Stimulated activated CD8-positive, alpha-beta memory T cell treated with anti-CD3 and anti-CD28 coated beads, Interleukin-7, amount 100 ng/mL, for 24 hours (primary cell): ENCODE measurements at places on chromosomes 12 and 14.

DNA sequence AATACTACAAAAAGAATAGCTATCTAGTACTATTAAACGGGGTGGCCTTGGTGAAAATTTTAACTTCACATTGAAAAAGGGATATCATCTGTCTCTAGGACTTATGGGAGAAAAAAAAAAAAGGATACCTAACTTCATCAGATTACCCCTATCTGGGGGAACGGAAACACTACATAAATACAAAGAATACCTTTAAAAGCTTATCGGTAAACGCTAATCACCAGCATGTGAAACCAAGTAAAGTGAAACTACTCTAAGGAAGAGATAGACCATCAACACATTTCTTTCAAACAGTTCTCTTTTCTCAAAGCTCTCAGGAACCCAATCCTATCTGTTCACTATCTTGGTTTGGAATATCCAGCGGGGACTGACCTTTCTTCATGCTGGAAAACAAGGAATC is 3.5 kb downstream of the KICS2 start:
- DNase-seq = no peak

DNA sequence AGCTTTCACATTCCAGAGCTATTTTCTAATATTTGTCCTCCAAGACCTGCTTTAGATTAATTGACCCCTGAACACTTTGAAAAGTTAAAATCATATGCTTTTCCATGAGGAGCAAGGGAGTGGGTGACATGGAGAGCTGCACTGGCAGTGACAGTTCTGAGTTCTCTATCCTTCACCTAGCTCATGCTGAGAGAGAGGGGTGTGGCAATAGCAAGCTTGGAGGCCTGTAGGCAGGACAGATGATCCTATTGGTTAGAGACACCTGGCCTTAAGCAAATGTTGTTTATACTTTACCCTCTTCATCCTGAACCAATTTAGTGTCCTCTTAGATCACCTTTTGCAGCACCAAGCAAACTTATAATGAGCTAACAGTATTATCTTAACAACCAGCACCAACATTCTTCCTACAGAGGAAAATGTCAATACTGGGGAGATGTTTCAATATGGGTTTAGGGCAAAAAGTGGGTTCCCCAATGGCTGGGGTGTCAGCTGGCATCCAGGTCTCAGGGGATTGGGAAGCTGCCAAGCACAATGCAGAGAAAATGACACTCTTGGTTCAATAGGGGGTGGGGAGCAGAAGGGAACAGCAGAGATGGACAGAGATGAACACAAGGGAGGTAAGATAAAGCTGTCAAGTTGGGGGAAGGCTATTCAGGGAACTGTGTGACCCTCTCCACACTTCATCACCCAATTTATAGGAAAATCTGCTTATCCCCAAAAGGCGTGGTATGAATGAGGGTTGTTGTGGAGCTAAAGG is 37.0 kb upstream of the PPM1H start:
- no peak for DNase-seq

DNA sequence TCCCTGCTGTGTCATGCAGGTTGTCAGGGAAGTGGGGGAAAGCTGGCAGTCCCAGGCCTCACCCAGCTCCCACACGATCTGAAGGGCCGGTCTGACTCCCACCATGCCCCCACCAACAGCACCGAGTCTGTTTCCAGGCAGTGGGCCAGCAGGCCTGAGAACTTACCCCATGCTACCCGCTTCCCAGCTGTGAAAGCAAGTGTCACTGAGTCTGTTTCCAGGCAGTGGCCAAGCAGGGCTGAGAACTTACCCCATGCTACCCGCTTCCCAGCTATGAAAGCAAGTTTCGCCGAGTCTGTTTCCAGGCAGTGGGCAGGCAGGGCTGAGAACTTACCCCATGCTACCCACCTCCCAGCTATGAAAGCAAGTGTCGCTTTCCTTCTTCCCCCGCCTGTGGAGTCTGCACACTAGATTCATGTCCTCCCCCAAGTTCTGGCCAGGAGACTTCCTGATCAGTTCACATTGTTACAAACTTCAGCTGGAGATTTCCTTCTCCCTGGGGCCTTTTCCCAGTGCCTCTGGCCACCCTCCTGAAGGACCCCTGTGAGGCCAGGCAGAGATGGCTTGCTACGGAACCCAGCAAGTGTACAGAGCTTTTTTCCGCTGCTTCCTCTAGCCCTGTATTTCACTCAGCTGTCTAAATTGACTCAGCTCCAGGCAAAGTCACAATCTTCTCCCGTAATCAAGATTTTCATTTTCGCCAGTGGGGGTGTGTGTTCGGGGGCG is 435.4 kb downstream of the TMTC2 start:
- DNase-seq = no peak

DNA sequence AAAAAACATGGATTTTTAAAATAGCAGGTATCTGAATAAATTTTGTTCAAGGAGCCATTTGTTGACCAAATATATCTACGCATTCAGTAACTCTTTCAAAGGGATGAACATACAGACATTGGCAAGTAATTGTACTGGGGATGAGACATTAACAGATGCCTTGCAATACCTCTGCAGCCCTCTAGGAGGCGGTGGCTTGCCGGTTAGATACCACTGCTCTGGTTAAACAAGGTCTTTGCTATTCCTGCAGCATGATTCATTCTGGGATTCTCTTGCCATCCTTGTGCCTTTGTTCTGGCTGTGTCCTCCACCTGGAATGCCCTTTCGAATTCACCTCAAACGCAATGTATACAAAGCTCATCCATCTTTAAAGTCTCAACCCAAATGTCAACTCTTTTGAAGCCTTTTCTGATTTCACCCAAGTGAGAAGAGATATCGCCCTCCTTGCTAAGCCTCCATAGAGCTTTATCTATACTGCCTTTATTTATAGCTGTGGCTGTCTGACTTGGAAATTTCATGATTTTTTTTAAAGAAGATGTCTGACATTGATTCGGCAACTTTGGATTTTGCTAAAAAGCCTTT is 131.0 kb upstream of the SRRM4 start:
- no peak for DNase-seq

GRCh38 chr12:51126297-51126696 is 42.9 kb upstream of the CSRNP2 start:
- DNase-seq = no peak

- DNase-seq = no peak
These were observed 235.0 kb downstream of the EFCAB11 start for GRCh38 chr14:89719366-89720075.

DNA sequence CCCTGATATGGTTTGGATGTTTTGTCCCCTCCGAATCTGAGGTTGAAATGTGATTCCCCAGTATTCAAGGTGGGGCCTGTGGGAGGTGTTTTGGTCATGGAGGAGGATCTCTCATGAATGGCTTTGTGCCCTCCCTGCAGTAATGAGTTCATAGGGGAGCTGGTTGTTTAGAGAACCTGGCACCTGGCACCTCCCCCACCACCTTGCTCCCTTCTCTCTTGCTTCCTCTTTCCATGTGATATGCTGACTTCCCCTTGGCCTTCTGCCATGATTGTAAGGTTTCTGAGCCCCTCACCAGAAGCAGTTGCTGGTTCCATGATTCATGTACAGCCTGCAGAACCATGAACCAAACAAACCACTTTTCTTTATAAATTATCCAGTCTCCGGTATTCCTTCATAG is 32.6 kb downstream of the CD163L1 start:
- no peak for DNase-seq

DNA sequence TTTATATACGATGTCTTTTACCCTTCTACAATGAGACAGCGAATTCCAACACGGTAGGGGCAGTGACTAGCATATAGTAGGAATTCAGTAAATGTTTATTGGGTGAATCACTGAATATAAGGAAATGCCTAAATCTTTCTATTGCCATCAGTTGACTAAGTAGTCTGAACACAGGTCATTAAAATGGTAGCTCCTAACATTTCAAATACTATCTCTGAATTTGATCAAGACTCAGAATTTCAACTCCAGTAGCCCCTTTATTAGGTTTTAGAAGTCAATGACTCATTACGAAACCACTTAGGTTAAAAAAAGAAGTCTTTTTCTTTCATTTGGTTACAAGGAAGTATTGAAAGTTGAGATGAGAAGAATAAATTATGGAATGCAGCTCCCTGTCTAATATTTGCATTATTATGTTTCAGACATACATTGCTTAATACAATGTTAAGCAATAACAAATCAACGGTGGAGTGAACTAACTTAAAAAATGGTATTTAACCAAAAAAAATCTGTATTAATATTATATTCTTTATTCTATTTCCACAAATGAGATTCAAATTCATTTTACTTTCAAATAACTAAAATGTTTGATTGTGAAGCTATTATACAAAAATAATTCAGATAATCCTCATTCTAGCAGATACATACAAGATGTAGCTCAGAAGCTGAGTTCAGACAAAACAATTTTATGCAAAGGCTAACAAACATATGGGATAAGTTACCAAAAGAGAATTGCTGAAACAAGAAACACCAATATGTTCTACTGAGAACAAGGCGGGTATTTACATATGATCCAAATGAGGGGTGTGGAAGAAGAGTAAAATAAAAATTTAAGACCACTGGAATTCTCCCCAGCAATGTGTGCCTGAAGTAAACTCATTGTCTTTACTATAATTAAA is 302.7 kb downstream of the CEP128 start:
- DNase-seq = no peak

DNA sequence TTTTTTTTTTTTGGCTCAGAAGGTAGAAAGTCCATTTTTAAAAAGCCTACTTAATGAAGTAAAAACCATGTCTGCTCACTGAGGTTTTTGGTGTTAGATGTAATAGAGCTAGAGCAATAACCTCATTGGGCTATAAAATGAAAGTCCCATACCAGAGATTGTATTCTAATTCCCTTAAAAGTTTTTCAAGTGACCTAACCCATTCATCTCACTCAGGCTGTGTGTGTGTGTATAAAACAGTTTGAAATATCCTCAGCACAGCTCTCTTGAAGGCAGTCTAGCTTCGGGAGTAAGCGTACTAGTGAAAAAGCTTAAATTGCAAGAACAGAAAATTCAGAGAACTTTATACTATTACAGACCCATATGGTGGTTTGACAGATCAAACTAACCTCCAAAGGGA is 313.8 kb downstream of the CEP128 start:
- DNase-seq = no peak

DNA sequence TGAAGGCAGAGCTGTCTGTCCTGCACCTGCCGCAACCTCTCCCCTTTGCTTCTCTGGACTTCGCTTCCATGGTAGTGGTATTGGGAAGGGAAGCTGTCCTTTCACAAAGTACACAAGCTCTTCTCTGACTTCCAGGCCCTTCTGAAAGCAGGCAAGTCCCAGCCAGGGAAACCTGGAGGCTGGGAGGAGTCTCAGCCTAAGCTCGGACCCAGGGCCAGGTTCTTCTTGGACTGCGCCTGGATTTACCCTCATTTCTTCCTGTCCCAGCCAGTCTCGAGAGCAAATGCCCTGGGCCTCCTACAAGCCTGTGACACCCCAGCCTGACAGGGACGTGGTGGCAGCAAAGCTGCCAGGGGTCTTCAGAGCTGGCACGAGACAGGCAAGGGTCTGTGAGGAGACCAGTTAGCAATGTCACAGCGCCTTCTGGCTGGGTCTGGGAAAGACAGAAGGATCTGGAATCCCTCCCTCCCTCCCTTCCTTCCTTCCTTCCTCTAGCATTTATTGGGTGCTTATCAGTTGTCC is 22.4 kb downstream of the ISCA2 start:
- no peak for DNase-seq

DNA sequence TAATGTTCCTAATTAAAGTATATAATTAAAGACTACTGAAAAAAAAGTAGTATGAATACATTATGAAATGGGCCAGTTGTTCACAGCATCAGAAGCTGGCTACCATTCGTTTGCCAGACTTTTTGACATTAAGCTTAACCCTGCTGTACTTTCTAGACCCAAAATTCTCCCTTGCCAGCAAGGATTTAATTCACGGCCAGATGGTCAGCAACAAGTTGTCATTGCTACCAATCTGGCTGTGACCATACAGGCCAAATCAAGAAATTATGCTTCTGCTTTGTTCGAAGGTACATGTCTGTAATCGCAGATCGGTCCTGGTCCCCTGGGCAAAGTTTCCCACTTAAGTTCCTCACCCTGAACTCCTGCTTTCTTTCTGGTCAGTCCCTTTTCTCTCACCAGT is 217.7 kb upstream of the ATXN7L3B start:
- no peak for DNase-seq

DNA sequence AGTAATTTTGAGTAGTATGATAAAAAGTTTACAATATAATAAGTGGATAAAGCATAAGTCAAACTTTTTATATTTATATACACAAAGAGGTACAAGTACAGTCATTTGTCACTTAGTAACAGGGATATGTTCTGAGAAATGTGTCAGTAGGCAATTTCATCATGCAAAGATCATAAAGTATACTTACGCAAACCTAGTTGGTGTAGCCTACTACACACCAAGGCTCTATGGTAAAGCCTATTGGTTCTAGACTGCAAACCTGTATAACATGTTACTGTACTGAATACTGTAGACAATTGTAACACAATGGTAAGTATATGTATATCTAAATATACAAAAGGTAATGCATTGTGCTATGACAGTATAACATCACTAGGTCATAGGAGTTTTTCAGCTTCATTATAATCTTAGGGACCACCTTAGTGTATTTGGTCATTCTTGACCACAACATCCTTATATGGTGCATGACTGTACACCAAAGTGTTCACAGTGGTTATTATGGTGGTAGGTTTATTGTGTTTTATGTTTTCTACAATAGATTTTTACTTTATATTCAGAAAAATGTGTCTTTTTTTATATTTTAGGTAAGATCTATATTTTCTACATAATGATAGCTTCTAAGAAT is 14.9 kb upstream of the SCFD1 start:
- DNase-seq = no peak

DNA sequence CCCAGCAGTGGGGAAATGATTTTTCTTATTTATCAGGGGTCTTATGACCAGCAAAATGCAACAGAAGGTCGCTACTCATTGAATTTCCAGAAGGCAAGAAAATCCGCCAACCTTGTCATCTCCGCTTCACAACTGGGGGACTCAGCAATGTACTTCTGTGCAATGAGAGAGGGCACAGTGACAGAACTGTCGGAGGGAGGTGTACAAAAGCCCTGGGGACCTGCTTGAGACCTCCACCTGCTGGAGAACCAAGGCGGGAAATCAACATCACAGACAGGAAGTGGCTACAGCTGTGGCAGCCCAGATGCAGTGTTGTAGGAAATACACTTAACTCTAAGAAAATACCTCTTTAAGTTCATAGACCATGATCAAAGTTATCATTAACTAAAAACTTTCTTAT is 250.9 kb upstream of the OR4E1 start:
- DNase-seq = no peak

DNA sequence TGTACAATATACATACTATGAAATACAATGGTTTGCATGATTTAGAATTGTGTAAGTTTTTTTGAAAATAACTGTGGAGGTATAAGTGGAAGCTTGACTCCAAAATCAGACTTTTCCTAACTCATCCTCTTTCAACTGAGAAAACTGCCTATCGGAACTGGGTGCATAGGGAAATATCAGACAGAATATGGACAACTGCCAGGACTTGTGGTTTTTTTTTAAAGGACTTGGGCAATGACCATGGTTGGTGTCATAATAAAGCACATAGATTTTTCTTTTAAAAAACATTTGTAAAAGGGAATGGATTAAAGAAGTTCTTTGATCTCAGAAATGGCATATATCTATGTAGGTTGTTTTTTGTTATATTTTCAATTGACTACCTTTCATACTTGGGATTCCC is 53.3 kb upstream of the LRRK2 start:
- DNase-seq = no peak
